Keratinocyte (primary cell): ENCODE measurements at places on chromosomes 7 and 10. TPM values are rescaled to one million over a fixed set of nuclear protein-coding genes. Genes with fewer than 3 reads are reported as not detected.

DNA sequence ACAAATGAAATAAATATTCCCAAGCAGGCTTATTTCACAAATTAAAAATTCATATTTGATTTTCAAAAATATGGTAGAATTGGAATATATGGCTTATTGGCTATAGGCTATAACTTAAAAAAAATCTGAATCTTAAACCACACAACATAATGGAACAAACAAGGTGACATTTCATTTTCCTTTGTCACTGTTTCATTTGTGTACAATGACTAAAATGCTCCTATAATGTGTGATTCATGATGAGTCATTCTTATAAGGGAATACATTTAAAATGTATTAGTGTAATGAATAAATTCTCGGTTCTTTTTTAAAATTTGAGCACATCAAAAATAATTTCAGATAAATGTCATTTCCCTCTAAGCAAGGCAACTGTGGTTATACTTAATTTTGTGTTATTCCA lies 148.0 kb upstream of the ANK3 start:
- DNase-seq: no peak
- H3K4me3 ChIP-seq: no peak overlapping the region
- no peak overlapping the region for H3K27ac ChIP-seq
- no peaks in the 10 kb centered on the region for H3K36me3 ChIP-seq
- H3K27me3 ChIP-seq: no peaks in the 10 kb centered on the region
- no peaks in the 10 kb centered on the region for H3K4me1 ChIP-seq

GRCh38 chr10:8588135-8588534 lies 533.6 kb downstream of the GATA3 start:
- peaks cover 22% of the 10 kb centered on the region for H3K4me1 ChIP-seq
- DNase-seq: no peak
- H3K36me3 ChIP-seq: no peaks in the 10 kb centered on the region
- no peak overlapping the region for H3K27ac ChIP-seq
- H3K4me3 ChIP-seq: no peak overlapping the region

DNA sequence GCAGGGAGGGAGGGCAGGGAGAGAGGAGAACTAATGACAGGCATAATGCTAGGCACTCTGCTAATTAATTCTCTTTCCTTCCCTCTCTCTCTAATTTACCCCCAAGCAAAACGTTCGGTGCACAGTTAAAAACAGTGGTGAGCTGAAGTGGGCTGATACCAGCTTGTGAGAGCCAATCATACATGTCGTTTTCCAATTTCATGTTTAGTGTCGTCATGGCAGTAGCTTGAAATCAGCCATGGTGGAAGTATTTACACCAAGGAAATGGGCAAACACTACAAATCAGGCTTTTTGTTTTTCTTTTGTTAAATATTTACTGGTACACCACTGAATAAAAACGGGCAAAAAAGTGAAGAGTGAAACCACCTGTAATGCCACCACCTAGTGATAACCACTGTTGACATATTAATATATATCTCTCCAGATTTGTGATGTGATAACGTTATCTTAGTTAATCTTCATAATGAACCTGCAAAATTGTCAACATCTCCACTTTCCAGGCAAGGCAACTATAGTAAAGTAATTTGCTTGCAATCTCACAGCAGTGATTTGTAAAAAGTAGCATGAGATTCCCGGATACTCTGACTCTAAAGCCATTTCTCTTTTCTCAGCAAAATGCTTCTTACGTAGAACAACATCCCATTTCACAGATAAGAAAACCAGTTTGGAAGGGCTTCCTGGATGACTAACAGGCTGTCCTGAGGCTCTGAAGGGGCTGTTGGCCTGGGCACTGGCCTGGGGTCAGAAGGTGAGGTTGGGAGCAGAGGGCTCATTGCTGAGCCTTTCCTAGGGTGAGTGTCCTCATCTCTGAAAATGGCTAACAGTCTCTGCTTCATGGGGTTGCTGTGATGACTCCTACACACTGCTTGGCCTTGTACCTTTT lies 83.7 kb downstream of the ATXN7L1 start:
- DNase-seq: no peak
- no peak overlapping the region for H3K27ac ChIP-seq
- no peaks in the 10 kb centered on the region for H3K36me3 ChIP-seq
- peaks cover 41% of the 10 kb centered on the region for H3K4me1 ChIP-seq

- no peak for DNase-seq
- no peaks in the 10 kb centered on the region for H3K36me3 ChIP-seq
- no peaks in the 10 kb centered on the region for H3K27me3 ChIP-seq
Observed at GRCh38 chr10:78721231-78721630, 347.5 kb upstream of the ZMIZ1 start.

SPDYE1 gene
- not detected in 3 replicates for polyA plus RNA-seq

DNA sequence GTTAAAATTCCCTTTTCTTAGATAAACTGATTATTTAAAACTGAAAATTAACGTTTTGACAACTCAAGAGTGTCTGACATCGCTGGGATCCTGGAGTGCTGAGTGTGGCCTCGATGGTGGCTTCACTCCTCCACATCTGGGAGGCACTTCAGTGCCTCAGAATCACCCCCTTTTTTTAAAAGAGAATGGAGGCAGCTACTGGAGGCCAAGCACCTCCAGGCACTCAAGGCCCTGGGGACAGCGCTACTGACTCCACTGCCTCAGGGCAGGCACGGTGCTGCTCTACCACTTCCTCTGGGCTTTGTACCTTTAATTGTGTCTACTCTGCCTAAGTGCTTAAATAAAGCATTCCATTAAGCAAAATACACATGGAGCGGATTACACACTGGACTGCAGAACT lies 27.2 kb upstream of the NCAPG2 start:
- no peak for DNase-seq
- H3K27ac ChIP-seq: no peak overlapping the region
- no peak overlapping the region for H3K4me3 ChIP-seq
- H3K27me3 ChIP-seq: no peaks in the 10 kb centered on the region
- no peaks in the 10 kb centered on the region for H3K4me1 ChIP-seq

- no peak overlapping the region for H3K27ac ChIP-seq
- no peaks in the 10 kb centered on the region for H3K36me3 ChIP-seq
- H3K27me3 ChIP-seq: no peaks in the 10 kb centered on the region
- H3K4me3 ChIP-seq: no peak overlapping the region
Observed at GRCh38 chr7:2253525-2254244, 11.7 kb downstream of the NUDT1 start.

GRCh38 chr7:45306752-45307305 lies 149.2 kb downstream of the RAMP3 start:
- no peak for DNase-seq
- H3K4me3 ChIP-seq: no peak overlapping the region
- no peaks in the 10 kb centered on the region for H3K36me3 ChIP-seq
- peaks cover 3% of the 10 kb centered on the region for H3K27me3 ChIP-seq

DNA sequence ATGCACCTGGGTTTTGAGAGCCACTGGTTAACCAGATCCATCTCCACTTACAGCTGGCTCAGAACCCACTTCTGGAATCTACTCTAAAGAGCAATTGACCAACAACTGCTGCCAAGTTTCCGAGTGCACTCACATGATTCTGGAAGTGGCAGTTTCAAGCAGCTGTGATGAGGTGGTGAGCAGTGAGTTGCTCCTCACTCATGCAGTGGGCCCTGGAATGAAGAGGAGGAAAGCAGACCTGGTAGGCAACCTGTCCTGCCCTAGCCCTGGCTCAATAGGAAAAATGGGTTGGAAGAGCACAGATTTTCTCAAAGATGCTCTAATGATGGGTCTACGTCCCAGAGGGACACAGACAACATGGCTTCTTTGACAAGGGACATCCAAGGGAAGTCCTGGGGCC lies 70.7 kb upstream of the NPY start:
- no peak for DNase-seq
- no peaks in the 10 kb centered on the region for H3K4me1 ChIP-seq
- no peaks in the 10 kb centered on the region for H3K27me3 ChIP-seq
- no peaks in the 10 kb centered on the region for H3K36me3 ChIP-seq
- H3K4me3 ChIP-seq: no peak overlapping the region

ANLN gene
- polyA plus RNA-seq: 12.6 to 65.8 TPM (median 55.6 TPM) in 3 replicates
